Placental pericyte (primary cell): ENCODE measurements at places on chromosomes 11 and 22. TPM values are rescaled to one million over a fixed set of nuclear protein-coding genes. Genes with fewer than 3 reads are reported as not detected.

The SCARF2 gene
- total RNA-seq: 23.8 and 46.0 TPM in 2 replicates

The MRPL16 gene
- 19.9 and 37.5 TPM in 2 replicates for total RNA-seq

The CDC42BPG gene
- total RNA-seq: 0.14 and 0.22 TPM in 2 replicates

The ETS1 gene
- 33.7 and 91.2 TPM in 2 replicates for total RNA-seq

The ADAMTS8 gene
- under 0.01 TPM in 1 of 2 replicates, not detected in the other for total RNA-seq

The MS4A12 gene
- not detected in 2 replicates for total RNA-seq

The SLC22A25 gene
- total RNA-seq: not detected in 2 replicates

The SCGB2A2 gene
- total RNA-seq: not detected in 2 replicates

The RTN4RL2 gene
- total RNA-seq: under 0.01 TPM in 1 of 2 replicates, not detected in the other

The DEFB131B gene
- not detected in 2 replicates for total RNA-seq

The FBXO7 gene
- 89.2 and 92.4 TPM in 2 replicates for total RNA-seq

The BTBD18 gene
- not detected in 2 replicates for total RNA-seq

The SEC14L2 gene
- 9.8 and 28.8 TPM in 2 replicates for total RNA-seq
